ENCODE measurements at places on chromosomes 6 and 20.

- no peak for DNase-seq
Measured at GRCh38 chr6:7727946-7728854, 2.3 kb downstream of the BMP6 start.

GRCh38 chr6:17565399-17565798, 34.7 kb upstream of the FAM8A1 start:
- no peak for DNase-seq

DNA sequence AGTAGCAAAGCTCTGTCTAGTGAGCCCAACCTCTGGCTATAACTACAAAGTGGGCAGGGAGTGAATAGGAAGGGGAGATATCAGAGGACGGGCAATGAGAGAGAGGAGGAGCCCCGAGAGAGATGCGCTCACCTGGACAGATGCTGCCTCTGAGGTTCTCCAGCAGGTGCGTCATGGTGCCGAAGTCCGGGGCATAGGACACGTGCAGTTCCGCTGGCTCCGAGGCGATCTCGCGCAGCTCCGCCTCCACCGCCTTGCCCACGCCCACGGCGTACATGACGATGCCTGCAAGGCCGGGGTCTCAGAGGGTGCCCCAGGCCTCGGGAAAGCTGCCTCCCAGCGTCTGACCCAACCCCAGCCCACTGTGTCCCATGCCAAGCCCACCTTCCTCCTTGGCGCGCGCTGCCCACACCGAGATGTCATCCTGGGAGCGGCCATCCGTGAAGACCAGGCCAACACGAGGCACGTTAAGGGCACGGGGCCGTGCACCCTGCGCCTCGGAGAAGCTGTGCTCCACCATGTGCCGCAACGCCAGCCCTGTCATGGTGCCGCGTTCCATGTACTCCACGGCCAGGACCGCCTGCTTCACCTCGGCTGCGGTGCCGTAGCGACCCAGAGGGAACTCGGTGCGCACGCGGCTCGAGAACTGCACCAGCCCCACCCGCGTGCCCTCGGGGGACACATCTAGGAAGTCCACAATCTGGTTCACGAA, 8.7 kb upstream of the RBPJL start:
- DNase-seq, result no peak

- no peak for DNase-seq
Measured at GRCh38 chr20:1533059-1533458, 24.4 kb downstream of the SIRPD start.

DNA sequence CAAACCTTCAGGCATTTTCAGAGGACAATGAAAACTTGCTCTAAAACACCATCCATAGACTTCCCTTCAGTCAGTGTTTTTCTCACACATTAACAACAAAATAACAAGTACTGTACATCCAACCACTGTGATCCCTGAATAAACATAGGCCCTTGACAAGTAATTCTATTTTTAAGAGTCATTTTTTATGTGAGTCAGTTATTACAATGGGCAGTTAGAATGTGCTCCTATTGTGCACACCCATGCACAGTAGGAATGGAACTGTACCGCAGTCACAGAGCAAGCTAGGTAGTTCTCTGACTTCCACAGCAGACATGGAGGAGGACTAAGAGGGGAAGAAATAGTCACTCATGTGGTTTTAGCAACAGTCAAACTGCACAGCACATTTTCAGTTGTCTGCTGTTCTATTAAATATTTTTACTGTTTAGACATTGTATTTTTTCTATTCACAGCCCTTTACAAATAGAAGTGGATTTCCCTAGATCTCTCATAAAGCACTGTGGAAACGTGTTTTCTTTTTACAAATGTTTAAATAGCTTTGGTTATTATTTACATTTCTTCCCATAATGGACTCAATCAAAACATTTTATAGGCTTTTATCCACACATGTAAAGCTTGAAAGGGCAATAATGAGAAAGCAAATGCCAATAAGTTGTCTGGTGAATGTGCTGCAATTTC, 100.4 kb downstream of the JAG1 start:
- DNase-seq, result no peak

GRCh38 chr20:5844063-5844681, 94.0 kb downstream of the SHLD1 start:
- peak; percentile 59 for DNase-seq

DNA sequence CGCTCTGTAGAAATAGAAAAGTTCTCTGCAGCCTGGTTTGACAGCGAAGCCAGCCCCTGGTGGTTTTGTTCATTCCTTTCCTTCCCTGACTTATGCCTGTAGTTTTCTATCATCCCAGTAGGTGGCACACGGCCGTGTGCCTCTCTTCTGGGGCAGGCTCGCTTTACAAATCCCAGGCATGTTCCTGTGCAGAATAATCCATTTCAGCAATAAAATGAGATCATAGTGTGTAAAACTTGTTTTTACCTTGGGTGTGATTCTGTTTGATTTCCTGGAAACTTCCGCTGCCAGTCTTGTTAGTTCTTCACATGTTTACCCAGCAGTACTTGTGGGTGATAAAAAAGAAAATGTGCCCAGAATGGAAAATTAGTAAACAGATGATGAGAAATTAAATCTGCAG, 7.4 kb upstream of the INSM1 start:
- DNase-seq, result peak; percentile 84

DNA sequence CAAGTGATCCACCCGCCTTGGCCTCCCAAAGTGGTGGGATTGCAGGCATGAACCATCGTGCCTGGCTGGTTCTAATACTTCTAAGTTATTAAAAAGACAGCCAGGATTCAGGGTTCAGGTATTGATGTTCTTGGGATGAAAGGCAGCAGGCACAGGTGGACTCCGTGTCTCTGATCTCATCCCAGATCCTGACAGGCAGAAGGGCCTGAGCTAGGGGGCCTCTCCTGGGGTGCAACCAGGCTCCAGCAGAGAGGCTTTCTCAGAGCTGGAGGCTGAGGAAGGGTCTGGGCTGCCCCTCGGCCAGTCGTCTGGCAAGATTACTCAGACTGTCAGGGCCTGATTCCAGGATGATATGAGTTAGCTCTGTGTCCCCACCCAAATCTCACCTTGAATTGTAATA, 106.3 kb downstream of the SCML4 start:
- DNase-seq, result no peak

GRCh38 chr20:24999568-24999967, 7.0 kb upstream of the APMAP start:
- DNase-seq, result no peak

GRCh38 chr6:107179004-107179403, 63.7 kb upstream of the BEND3 start:
- DNase-seq, result no peak

GRCh38 chr6:98092331-98092730, 742.0 kb upstream of the POU3F2 start:
- no peak for DNase-seq

GRCh38 chr6:52423971-52424381, 3.8 kb downstream of the EFHC1 start:
- no peak for DNase-seq

DNA sequence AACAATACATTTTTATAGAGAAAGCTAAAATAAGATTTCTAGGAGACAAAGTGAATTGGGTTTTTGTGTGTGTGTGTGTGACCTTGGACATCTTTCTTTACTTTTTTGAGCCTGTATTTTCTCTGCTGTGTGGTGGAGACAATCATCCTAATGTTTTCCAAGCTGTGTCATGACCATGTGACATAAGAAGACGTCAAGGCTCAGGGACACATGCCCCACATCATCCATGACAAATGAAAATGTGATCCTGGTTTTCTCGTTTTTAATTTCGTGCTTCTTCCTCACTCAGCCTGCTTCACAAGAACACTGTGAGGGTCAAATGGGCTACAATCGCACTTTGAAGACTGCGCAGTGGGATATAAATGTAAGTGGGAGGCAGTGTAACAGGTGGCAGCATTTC, 3.9 kb upstream of the BTNL2 start:
- no peak for DNase-seq

- no peak for DNase-seq
Measured at GRCh38 chr20:19210391-19211155, 1.9 kb upstream of the SLC24A3 start.

DNA sequence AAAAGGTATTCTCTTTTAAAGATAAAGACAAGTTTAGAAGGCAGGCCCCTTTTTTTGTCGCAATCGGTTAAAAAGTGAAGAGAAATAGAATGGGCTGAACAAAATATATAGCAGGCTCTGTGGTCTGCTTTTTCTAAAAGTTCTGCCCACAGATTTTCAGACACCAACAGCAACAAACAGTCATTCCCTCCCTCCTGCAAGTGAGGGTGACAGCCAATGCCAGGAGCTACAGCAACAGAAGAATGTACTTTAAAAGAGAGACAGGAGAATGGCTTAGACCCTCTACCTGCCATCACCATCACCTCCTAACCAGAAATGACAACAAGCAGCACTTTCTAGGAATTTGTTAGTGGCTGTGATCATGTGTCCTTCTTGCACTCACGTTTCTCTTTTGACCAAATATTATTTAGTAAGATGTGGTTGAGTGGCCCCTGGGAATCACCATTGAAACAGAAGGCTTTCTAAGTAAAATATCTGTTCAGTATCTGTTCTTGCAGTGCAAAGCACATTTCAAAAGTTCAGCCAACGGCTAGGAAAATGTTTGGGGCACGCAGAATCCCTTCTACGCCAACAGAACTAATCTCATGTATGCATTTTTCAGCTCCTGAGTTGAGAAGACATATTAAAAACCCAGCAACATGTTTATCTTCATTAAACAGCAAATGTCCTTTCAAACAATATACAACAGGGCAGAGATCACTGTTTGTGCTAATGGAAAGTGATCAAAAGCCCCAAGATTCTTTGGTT, 248.5 kb downstream of the ATXN1 start:
- no peak for DNase-seq

GRCh38 chr6:64428186-64428585, 792.6 kb downstream of the PHF3 start:
- no peak for DNase-seq

DNA sequence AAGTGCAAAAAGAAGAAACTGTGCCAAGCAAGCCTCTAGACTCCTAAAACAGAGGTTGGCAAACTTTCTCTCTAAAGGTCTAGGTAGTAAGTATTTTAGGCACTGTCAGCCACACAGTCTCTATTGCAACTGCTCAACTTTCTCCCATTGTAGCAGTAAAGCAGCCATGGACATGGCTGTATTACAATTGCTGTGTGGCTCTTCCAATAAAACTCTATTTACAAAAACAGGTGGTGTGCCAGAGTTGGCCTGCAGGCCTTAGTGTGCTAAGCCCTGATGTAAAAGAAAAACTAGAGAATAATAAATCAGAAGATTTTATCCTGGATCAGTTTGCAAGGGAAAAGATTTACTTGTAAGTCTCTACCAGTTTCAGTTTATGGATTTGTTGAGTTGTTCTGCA, 74.0 kb downstream of the CRYBG1 start:
- DNase-seq, result no peak

GRCh38 chr20:20564279-20564678, 148.2 kb downstream of the RALGAPA2 start:
- no peak for DNase-seq

DNA sequence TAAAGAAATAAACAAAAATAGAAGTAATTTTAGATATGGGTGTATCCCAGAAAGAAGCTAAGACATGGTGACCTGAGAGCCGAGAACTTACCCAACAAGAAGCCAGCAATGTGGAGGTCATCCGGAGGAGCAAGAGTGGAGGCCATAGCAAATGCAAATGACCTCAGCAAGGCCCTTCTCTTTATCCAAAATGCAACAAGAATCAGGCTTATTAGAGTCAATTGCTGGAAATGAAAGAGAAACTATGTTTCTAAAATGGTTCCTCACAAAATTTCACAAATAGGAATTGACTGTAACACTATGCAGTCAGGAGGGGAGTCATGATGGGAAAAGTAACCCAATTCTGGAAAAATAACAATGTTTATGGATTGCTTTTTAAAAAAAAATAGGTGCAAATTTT, 90.4 kb downstream of the TNFAIP3 start:
- no peak for DNase-seq

DNA sequence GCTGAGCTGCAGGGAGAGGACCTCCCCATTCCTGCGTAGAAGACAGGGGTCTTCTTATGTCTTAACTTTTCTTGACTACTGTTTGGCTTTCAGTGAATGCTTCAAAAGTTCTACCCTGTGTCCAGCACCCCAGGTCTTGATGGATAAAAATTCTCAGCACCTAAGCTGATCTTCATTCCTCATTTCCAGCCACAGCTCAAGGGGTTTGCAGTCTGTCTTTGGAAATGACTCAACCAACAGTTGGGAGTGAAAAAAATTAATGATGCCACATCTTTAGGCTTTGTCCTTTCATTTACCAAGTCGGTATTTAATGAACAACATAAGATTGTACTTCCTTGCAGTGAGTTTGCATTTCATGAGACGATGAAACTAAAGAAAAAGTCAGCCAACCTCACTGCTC, 40.3 kb downstream of the PRDM1 start:
- no peak for DNase-seq

DNA sequence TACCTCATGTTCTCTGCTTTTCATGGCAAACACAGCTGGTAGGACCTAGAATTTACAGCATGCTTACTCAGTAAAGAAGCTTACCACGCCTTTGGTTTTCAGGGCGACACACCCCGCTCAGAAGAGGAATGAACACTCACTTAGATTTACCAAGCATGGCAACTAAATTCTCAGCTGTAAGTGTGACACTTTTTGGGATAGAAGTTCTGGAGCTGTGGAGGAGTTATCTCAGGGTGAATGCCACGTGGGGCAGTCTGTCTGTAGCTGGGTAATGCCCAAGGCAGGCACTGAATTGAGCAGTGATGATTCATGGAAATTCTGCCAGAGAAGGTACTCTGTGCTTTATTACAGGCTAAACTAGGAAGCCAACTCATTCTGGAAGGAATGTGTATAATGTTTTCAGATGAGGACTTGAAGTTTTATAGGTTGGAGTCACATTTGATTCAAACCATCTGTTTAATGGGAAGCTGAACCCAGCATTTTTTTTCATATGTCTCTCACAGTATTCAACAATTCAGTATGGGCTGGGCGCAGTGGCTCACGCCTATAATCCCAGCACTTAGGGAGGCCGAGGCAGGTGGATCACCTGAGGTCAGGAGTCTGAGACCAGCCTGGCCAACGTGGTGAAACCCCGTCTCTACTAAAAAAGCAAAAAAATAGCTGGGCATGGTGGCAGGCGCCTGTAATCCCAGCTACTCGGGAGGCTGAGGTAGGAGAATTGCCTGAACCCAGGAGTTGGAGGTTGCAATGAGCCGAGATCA, 3.5 kb upstream of the PRIM2 start:
- no peak for DNase-seq

GRCh38 chr20:59891581-59891980, 41.9 kb downstream of the SYCP2 start:
- DNase-seq, result no peak

DNA sequence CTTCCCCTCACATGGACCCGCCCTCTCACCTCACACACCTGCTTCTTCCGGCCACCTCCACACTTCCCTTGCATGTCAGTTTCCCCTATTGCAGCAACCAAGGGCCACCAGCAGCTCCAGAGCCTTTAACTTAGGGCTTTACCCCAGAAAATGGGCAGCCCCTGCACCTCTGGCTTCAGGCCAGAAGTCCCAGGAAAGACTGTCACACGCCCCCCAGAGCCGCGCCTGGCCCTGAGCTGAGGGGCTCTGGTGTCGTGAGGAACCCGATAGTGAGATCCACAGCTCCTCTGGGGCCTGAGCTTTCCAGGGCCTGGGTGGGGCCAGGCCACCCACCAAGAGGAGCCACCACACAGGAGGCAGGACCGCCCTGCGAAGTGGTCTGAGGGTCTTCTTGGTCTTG, 182.4 kb downstream of the DLL1 start:
- DNase-seq, result no peak

Measured in NCI-H2081 (cell line).